RPMI8226 (cell line): ENCODE measurements at places on chromosomes 7 and 10.

- no peak for DNase-seq
These were observed 165.9 kb downstream of the DNAJB6 start for GRCh38 chr7:157502701-157503111.

DNA sequence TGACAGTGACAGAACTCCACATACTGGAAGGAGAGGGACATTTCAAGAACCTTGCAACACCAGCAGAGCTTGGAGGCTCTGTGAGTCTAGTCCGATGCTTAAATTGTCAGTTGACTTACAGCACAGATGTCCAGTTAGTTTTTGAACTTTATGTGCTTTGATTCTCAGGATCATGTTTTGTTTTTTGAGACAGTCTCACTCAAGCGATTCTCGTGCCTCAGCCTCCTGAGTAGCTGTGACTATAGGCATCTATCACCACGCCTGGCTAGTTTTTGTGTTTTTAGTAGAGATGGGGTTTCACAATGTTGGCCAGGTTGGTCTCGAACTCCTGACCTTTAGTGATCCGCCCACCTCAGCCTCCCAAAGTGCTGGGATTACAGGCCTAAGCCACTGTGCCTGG lies 31.8 kb upstream of the STEAP4 start:
- DNase-seq = no peak

- DNase-seq = no peak
These were observed 94.6 kb downstream of the CUX1 start for GRCh38 chr7:101911800-101912715.

GRCh38 chr7:34662058-34662708 lies 4.2 kb downstream of the NPSR1 start:
- DNase-seq = no peak

DNA sequence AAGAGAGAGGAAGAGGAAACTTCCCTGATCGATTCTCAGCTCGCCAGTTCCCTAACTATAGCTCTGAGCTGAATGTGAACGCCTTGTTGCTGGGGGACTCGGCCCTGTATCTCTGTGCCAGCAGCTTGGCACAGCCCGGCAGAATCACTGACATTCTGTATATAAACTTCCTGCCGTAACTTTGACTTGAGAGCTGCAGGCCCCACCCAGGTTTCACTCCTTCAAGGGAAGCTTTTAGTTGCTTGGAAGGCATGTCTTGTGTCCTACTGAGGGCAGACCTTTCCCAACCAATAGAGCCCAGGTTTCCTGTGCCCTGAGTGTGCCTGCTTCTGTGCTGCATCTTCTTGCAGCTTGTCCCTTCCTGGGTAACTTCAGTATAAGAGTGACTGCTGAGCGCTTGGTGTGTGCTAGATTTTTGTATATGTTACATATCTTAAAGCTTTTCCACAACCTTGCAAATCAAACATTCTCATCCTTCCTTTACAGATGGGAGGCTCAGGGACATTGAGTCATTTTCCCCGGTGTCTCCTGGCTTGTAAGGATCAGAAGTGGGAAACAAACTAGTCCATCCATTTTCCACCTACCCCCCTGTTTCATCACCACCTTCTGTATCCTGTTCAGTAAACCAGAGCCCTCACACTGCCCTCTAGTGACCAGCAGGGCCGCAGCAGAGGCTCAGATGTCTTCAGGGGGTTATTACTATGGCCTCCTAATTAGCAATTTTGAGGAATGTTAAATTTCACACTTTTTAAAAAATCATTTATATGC lies 225.2 kb upstream of the PRSS58 start:
- DNase-seq = peak; percentile 56

DNA sequence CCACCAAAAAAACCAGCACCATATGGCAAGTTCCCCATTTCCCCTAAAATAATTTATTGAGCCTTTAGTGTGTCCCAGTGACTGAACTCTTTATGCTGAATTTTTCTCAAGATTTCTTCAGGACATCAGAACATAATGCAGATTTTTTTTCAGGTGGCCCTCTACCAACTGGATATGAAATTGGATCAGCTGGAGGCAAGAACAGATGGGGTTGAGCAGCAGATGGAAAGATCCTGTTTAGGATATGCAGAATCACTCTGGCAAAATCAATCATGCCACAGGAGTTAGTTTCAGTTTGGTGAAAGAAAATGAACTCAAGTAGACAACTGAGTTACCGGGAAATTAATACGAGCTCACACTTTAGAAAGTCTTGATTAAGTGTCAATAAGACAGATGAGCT lies 761.5 kb upstream of the C7orf33 start:
- no peak for DNase-seq

DNA sequence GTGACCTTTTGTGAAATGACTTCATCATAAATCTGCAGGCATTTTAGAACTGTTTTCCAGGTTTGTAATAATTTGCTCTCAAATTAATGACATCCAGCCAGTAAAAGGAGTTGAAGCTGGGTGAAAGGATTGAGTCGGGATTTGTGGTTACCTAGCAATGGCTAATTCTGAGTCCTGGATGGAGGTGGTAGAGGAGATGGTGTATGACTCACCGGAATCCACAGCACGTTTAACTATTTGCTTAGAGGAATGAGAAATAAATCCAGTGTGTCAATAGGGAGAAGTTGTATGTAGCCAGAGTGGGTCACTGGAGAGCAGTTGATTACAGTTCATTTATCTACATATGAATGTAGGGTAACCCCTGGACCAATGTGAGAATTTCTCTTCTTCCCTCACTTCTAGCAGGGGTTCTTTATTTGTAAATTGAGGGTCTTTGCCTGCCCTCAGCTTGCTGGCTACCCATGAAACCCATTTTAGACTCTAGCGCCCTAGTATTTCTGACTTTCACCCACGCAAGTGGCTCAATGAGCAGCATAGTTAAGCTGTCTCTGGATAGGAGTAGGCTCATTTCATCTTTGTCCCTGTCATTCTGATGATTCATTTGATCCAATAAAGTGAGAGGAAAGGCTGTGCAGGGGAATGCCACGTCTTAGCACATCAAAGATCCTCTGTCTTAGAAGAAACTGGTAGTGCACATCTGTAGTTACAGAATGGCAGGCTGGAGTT lies 547.8 kb downstream of the SORCS3 start:
- no peak for DNase-seq

DNA sequence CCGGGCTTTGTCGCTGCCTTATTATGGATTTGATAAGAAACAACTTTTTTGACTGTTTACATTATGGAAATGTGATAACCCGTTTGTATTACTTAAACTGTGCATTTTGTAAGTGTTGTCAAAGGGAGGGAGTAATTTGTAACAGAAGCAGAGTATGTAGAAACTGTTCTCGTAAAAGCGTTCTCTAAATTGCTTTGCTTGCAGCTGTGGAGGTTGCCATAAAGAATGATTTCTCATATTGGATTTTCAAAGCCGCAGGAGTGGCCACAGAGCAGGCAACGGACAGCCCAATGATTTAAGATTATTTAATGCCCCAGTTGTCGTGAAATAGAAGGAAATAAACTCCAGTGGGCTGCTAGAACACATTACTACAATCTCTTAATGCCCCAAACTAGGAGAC lies 114.0 kb upstream of the INSYN2A start:
- no peak for DNase-seq

DNA sequence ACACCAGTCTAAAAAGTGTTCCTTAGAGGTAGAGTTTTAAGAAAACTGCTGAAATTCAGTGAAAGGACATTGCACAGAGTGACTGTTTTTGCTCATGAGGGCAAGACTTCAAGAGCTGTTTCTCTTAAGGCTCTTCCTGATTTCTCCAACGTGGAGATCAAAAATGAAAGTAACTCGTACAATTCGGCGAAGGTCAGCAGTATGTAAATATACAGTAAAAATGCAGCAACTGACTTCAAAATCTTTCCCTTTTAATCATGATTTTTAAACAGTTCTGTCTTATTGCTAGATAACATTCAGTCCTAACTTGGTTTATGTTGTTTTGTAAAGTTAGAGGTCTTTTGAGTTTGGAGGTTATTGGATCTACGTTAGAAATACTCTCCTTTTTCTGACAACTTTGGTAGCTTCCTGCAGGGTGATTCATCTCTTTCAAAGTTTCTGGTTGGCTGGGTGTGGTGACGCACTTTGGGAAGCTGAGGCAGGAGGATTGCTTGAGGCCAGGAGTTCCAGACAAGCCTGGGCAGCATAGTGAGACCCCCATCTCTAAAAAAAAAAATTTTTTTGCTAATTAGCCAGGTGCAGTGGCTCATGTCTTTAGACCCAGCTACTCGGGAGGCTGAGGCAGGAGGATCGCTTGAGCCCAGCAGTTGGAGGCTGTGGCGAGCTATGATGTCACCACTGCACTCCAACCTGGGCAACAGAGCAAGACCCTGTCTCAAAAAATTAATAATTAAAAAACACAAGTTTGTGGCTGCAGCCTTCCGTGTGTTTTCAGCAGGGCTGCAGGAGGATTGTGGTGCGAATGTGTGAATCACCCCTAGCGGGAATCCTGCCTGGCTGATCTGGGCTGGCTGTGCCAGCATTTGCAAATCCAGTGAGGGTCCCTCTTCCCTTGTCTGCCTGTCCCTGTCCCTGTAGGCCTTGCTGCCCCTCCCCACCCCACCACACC lies 29.2 kb upstream of the AP5Z1 start:
- peak; percentile 77 for DNase-seq

GRCh38 chr7:29139191-29139590 lies 7.1 kb downstream of the CPVL start:
- DNase-seq = no peak

- DNase-seq = no peak
These were observed 138.3 kb downstream of the CYP26A1 start for GRCh38 chr10:93211991-93212390.

- DNase-seq = no peak
These were observed 11.1 kb upstream of the GIMAP7 start for GRCh38 chr7:150503581-150503980.

- DNase-seq = no peak
These were observed 99.6 kb downstream of the NPSR1 start for GRCh38 chr7:34757570-34758110.

DNA sequence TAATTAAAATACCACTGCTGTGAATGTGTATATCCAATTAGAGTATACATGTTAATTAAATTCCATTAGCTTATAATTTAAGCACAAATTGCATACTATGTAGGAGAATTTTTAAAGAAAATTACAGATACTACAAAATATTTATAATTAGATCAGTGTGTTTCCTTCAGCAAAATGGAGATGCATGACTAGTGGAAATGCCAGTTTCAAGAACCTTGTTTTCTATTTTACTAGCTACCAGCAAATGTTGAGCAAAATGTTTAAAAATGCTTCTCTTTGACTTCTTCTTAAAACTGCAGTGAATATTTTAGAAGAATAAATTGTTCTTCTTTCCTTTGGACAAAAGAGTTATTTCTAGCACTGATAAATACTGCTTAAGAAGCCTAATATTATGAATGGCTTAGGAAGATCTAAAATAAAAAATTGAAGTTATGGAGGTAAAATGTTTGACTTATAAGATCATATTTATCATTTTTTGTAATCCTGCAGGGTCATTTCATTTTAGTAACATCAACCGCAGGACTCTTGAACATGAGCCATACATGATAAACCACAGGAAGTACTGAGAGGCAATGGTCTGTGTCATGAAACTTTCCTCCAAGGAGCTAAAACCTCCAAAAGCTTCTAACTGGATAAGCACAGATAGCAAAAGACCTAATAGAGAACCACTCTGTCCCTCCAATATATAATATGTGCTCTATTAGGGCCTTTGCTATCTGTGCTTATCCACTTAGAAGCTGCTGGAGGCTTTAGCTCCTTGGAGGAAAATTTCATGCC lies 1066.0 kb upstream of the CELF2 start:
- no peak for DNase-seq

DNA sequence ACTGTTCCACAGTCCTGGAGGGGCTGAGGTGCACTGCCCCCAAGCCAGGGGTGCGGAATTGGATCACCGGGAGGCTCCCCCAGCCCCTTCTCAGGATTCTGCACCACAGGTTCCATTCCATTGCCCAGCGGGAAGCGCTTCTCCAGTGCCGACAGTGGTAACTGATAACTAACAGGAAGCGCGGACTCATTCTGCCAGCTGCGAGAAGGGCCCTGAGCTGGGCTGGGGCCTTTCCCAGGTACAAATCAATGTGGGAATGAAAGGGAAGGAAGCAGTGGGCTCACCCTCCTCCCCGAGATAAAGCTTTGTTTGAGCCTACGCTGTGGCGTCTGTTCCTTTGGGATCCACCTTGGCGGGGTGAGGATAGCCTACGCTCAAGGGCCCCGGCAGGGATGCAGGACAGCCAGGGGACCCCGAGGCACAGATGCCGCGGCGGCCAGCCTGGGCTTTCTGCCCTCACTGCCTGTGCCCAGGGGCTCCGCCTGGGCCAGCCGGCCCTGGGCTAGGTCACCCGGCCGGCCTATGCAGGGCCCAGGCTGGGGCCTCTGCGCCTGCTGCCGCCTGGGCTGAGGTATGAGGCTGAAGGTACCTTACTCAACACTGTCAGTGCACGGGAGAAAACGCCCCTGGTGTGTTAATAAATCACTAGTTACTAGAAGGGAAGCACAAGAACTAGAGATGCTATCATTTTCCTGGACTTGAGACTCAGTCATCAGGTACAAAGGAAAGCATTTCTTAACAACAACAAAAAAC lies 39.4 kb downstream of the EN2 start:
- DNase-seq = no peak

GRCh38 chr10:29535778-29536453 lies 98.9 kb downstream of the SVIL start:
- DNase-seq = no peak

- no peak for DNase-seq
These were observed 41.3 kb downstream of the LRMDA start for GRCh38 chr10:75472685-75473084.

GRCh38 chr7:65840446-65840845 lies 32.4 kb upstream of the VKORC1L1 start:
- DNase-seq = no peak

DNA sequence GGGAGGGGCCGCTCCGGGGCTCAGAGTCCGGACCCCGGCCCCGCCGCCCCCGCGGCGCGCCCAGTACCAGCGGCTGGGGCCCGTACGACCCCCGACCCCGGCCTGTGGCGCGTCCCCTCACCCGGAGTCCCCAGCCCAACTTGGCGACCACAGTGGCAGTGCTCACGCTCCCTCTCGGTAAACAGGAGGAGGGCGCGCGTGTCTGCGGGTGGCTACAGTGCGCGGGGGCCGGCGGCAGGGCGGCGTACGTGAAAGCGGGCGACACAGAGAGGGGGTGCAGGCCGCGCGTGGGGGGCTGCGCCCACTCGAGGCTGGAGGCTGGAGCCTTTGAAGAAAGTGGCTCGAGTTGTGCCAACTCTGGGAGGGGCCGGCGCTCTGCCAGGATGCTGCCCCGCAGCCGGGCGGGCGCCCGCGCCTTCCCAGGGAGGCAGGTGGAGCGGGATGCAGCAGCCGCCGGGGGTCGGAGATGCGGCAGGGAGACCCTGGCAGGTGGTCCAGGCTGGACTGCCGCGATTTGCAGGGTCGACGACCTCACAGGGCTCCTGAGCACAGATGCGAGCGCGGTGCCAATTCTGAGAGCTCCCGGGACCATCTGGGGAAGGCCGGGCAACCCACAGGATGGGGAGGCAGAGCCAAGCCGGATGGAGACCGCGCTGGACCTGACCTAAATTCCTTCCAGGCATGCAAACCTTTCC lies 655 bp downstream of the PTPRE start:
- DNase-seq = no peak

- no peak for DNase-seq
These were observed 687 bp upstream of the ARMC3 start for GRCh38 chr10:22927166-22927565.

GRCh38 chr10:70035531-70035930 lies 17.1 kb upstream of the MACROH2A2 start:
- DNase-seq = no peak

- DNase-seq = no peak
These were observed 24.8 kb downstream of the STK32C start for GRCh38 chr10:132282667-132283603.
